ENCODE measurements at places on chromosomes 11 and 22.
A peak's percentile ranks its signal among the peaks of the same experiment; 100 is the strongest.

DNA sequence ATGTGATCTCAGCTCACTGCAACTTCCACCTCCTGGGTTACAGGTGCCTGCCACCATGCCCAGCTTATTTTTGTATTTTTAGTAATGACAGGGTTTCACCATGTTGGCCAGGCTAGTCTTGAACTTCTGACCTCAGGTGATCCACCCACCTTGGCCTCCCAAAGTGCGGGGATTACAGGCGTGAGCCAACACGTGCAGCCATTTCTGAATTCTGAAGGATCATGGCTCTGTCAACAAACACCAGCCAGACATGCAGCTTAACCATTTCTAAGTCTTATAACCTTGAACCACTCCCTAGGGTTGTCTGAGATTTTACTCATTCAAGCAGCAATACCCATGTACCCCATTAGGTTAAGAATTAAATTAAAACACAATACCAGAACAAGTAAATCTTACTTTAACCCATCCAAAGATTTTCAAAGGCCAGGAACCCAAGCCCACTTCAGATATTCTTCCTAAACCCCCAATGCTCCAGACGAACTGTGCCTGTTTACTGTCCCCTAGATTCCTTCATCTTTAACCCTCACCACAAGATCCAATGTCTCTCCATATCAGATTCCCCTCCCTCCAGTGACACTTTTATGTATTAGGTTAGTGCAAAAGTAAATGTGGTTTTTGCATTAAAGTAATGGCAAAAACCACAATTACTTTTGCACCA, 4.0 kb downstream of the RPS13 start:
- DNase-seq: no peak

DNA sequence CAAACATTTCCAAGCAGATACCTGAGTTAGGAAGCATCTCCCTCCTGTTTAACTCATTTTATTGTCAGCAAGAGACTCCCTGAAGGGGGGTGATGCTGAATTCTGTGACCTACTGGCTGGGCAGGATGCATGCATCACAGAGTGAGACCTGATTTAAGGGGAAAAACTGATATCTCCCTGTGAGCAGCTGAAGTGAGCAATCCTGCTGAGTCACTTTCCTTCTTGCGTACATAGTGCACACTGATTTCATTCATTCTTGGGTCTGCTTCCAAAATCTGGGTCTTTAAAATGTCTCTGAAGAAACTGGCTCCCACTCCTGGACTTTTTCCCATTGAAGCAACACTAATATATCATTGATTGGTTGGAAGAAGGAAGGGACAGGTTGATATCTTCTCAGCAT, 23.3 kb downstream of the P4HA3 start:
- peak; percentile 38 for DNase-seq

- no peak for DNase-seq
Measured at GRCh38 chr22:39254789-39255298, 10.1 kb upstream of the PDGFB start.

DNA sequence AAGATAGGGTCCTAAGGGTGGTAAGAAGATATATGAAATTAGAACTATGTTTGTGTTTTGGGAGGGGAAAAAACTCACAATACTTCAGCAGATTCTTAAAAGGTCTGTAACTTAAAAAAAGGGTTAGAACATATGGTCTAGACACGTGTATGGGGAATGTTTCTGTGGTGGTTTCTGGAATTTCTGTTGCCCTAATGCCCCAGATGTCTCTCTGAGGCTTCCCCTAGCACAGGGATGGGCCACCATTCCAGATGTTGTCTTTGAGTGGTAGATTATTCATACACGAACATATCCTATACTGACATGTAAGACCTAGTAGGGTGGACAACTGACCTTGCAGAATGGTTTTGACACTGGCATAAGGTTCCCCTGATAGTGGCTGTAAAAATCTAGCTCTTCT, 26.2 kb downstream of the EHF start:
- DNase-seq: no peak

DNA sequence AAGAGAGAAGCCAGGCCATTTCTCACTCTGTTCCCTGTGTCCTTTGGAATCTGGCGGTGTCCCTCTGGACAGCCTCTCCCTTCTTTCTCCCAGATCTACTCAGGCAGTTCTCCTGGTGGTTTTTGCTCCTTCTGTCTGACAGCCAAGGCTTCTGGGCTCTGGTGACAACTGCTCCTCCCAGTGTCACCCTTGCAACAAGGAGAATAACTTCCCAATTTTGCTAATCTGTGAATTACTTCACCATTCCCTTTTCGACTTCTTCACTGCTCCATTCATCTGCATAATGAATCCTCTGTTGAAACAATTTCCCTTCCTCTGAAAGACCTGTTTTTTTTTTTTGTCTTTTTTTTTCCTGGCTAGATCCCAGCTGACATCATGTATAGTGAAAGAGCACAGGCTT, 56.3 kb upstream of the PDE3B start:
- DNase-seq: no peak

DNA sequence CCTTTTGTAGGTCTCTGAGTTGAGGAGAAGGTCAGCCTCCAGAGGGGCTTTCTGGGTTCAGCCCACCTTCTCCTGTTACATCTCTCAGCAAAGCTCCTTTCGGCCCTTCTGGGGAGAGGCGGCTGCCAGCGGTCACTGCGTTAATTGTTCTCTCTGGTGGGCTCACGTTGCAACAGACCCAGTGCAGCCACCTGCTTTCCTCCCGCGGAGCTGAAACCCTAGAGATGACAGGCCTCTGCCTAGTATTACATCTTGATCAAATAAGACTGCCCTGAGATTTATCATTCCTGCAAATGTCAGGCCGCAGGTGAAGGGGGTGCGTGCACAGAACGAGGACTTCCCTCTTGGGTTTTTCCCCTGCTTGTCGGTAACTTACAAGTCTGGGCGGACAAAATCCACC, 43.2 kb upstream of the CREB3L1 start:
- no peak for DNase-seq

Data from Caki2 (cell line).